SJCRH30 (cell line): ENCODE measurements at places on chromosomes 2 and 18.

- no peak for DNase-seq
These were observed 234.3 kb downstream of the LRATD1 start for GRCh38 chr2:14866736-14867352.

DNA sequence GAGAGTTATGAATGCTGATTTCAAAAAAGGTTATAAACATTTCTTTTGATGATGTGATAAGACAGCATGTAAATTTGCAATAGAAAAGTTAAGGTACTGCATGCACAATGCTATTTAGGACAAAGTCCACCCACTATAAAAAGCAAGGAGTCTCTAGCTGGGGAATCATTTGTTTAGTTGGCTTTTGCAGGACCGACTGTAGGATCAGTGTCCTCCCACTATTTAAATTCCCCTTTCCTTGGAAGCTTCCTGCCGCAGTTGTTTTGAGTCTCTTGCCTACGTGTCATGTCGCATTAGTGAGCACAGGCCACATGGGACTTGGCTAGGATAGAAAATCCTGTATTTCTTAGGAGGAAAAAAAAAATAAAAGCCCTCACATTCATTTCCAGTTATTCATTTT, 13.1 kb downstream of the QPCT start:
- no peak for DNase-seq

DNA sequence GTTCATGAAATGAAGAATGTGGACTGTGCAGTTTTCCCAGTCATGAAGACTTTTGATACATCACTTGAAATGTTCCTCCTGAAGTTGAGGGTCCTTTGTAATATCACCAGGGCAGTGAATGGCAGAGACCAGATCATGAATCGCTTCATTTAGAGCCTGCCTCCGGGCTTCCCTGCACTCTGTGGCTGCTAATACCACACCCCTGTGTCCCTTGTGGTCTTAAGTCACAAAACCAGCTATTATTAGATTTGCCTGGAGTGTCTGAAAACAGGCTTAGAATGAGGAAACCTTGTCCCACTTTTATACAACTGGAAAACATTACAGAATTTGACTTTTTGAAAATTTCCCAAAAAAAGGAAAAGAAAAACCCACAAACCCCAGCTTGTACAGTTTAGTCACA, 147.9 kb downstream of the MGAT5 start:
- no peak for DNase-seq

DNA sequence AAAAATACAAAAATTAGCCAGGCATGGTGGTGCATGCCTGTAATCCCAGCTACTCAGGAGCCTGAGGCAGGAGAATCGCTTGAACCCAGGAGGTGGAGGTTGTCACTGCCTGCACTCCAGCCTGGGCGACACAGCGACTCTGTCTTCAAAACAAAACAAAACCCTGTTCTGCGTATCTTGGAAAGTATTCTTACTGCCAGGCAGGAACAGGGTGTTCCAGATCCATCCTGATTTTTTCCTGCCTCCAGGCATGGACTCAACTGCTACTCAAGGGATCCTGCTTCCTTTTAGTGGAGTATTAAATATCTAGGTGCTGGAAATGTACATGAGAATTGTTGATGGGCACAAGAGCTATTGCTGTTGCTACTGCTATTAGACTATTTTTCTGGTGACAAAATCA, 12.3 kb downstream of the HSPD1 start:
- no peak for DNase-seq

DNA sequence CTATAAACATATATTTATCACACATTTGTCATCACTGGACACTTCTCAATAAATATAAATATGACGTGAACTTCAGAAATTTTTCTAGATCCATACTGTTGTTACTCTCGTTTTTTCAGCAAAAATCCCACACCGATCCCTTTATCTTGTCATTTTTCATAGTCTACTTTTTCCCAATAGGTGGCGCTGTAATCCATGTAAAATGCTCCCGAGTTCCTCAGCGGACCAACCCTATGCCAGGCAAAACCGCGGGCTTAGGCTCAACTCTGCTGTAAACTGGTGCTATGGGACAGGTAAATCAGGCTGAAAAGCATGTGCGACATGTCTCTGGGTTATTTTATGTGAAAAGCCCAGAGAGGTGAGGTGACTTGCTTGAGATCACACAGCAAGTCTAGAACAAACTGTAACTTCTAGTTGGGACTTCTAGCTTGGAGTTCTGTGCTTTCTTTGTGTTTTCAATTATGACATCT, 104.0 kb downstream of the COBLL1 start:
- DNase-seq, result peak; percentile 84
